Tibial nerve (tissue), 4 donors: ENCODE measurements at places on chromosomes 3 and 15. TPM values are rescaled to one million over a fixed set of nuclear protein-coding genes. Genes with fewer than 3 reads are reported as not detected.

GRCh38 chr3:64653101-64653500 lies 34.7 kb downstream of the ADAMTS9 start:
- DNase-seq, result no peak

GRCh38 chr15:59245559-59245958 lies 38.9 kb downstream of the LDHAL6B start:
- DNase-seq, result no peak

DAZL gene
- total RNA-seq, result not detected

PLCD1 gene
- 48.3 TPM for total RNA-seq

DNA sequence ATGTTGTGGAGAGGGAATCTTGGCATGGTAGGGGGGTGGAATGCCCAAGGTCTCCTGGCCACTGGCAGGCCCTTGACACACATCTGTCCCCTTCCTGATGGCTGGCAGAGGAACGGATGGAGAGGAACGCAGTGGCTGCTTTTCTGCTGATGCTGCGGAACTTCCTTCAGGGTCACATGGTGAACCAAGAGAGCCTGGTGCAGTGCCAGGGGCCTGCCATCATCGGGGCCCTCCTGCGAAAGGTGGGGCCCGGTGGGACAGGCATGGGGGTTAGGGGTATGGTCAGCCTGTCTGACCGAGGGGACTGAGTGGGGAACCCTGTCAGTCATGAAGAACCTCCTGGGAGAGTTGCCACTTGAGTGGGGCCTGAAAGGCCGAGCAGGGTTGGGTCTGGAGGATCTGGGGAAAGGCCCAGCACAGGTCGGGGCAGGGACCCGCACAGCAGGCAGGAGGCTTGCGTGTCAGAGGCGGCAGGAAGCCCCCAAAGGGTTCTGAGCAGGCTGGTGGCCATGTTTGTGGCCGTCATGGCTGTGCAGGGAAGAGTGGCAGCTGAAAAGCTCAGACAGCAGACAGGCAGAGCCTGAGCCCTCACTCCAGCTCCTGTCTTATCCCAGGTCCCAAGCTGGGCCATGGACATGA lies 18.1 kb downstream of the NBEAL2 start:
- no peak for DNase-seq
